ENCODE measurements at places on chromosomes 1 and 21.
A peak's percentile ranks its signal among the peaks of the same experiment; 100 is the strongest.

GRCh38 chr1:160239582-160240299, 22.6 kb downstream of the DCAF8 start:
- no peak for DNase-seq

DNA sequence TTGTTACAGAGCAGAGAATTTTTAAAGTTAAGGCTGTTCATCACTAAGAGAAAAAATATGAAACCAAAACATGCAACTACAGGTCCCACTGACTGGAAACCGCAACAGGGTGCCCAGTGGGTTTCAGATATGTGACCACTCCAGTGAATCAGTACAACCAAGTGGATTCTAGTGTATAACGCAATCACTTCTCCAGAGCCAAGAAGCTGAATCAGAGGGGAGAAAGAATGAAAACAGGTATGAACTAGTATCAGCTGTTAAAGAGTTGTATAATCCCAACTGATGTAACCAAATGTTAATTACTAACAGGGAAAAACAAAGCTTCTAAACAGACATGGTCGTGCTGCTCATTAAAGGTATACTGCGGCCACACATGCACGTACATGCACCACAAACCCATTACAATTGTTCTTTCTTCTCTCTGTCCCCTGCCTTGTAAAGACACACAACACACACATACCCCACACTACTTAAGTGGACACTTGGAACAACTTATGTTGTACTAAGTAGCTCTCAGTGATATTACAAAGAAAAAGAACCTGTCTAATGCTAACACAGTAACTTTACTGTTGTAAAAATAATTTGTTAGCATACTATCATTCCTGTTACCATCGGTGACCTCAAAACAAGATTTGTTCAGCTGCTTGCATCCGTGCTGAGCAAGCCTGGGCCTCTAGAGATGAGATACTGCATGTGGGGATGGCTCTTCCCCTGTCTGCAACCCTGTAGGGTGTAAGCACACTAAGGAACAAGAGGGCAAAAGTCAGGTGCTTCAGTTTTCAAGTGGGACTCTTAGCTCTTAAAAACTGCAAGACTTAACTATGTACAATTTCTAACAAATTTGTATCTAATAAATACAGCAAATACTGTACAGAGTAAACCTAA, 74.2 kb downstream of the PTPN14 start:
- DNase-seq: no peak

DNA sequence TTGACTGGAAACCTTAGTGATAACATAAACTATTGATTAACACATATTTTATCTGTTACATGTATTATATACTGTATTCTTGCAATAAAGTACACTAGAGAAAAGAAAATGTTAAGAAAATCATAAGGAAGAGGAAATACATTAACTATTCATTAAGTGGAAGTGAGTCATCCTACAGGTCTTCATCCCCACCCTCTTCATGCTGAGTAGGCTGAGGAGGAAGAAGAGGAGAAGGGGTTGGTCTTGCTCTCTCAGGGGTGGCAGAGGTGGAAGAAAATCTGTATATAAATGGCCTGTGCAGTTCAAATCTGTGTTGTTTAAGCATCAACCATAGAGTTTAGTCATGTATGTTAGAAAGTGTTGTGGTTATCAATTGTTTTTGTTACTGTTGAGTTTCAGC, 66.1 kb upstream of the CHODL start:
- DNase-seq: no peak

DNA sequence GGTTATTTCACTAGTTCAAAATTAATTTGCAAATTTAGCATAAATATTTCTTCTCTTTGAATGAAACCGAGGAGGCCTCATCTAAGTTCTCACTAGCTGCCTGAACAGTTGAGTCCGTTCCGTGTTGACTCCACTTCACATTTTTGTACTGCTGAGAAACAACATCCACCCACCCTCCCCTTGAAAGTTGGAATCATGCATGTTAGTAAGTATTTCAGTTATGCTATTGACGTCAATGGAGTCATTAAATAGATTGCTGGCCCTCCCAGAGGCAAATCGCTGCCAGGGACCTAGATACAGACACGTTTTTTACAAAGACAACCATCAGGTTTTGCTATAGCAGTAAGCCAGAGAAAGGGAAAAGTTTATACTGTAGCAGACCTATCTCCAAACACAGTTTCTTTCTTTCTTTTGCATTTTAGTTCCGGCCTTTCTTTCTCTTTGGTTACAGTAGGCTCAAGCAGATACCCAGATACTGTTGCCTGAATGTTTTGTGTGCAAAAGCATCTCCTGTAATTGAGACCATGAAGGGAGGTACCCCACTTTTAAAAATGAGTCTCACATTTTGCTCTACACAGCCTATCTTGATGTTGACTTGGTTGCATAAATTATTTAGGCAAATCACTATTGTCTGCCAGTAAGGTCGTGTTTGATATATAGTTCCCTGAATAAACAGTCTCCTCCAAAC, 262.6 kb upstream of the SGIP1 start:
- DNase-seq: peak; percentile 86

- no peak for DNase-seq
These were observed 19.2 kb upstream of the DPH5 start for GRCh38 chr1:101044749-101045148.

GRCh38 chr1:34739613-34740012, 15.2 kb upstream of the GJB5 start:
- no peak for DNase-seq

DNA sequence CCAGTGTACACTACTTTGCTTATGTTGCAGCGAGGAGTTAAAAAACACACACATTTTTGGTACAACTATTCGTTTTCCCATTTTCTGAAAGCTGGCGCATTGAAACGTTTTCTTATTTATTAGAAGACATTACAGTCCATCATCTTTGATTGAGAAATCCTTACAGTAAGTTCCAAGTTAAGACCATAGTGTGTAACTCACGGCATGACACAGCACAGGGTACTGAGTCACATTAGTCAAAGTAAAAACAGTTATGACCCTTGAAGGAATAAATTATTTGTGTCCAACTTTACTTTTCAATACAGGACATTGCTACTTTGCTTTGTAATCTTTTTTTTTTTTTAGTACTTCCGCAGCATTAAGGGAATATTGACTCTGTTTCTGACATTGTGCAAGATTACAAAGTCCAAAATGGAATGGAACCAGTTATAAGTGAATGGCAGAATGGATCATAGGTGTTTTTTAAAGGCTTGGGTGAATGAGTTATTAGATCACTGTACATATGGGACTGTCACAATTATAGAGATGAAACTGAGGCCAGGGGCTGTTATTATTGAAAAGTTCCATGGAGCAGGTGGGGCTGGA, 11.7 kb downstream of the PTGFRN start:
- no peak for DNase-seq

DNA sequence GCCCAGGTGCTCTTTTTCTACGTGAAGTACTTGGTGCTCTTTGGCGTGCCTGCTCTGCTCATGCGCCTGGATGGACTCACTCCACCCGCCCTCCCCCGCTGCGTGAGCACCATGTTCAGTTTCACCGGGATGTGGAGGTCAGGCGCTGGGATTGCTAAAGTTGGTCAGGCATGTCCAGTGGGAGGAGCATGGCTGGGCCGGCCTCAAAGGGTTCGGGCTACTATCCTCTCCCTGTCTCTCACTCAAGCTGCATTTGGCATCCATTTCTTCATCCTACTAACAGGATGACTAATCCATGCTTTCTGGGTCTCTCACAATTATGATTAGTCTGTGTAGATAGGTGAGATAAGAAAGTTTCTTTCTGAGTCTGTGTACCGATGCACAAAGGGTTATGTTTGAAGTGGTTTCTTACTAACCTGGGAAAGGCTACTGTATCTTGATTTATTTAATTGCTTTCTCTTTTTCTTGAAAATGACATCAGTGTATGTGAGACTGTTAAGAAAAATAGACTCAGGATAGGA, 135.9 kb downstream of the HHAT start:
- no peak for DNase-seq

DNA sequence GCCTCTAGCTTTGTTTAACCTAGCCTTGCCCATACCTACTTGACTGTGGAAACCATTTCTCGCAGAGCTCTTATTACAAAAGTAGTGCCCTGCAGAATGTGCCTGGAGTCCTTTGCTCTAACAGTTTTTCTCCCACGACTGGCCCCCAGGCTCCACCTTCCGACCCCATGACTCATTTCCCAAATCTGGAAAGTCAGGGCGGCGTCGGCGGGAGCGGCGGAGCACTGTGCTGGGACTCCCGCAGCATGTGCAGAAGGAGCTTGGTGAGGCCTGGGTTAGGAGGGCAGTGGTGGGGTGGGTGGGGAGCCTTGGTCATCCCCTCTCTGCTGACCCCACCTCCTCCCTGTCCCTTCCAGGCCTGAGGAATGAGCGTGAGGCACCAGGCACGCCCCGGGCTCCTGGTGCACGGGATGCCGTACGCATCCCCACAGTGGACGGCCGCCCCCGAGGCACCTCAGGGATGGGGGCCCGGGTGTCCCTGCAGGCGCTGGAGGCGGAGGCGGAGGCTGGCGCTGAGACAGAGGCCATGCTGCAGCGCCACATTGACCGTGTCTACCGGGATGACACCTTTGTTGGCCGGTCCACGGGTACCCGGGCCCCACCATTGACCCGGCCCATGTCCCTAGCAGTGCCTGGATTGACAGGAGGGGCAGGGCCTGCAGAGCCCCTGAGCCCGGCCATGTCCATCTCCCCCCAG, 47.5 kb downstream of the YARS1 start:
- DNase-seq: no peak

DNA sequence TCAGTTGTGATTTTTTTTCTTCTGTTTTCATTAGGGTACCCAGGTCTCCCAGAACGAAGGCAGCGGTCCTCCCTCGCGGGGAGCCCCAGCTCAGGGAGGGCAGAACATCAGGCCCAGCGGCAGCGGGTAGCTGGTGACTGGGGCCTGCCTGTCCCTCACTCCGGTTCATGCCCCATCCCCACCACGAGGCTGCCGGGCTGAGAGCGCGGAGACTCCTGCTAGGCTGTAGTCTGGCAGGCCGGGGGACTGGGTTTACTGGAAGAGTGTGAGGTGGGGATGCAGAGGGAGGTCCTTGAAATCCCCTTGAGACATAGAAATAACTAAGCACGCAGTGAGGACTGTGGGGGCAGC, 10.5 kb downstream of the BRINP2 start:
- no peak for DNase-seq

DNA sequence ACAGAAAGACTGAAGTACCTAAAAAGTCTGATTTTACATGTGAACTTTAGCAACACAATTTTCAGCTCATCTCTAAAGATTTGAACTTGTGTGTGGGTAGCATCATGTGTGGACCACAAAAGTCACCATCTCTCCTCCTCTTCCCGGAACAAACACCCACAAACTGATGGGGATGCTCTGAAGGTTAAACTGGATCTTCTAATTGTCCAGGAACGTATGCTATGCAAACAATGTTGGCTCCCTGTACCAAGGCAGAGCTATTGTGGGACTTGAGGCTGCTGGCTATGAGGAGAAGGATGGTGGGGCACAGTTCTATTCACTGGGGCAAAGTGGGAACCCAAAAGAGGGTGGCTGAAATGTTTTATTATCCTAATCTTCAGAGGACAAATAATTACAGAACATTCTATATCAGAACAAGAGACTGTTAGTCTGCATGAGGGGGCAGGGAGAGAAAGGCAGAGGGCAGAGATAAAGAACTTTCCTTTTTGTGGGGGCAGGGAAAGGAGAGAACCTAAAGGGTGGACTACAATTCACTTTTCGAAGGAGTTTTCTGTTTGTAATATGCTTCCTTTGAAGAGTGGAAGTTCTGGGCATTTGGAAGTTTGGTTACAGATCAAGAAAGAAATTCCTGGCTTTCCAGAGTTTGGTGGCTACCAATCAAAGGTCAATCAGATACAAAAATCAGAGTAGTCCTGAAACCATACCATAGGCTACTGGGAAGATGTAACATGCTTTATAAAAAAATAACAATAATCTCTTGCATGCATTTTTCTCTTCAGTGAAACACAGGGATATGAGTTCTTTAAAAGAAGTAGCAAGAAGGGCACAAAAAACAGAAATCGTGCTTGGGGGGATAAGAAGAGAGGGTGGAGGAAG, 62.9 kb downstream of the GADD45A start:
- no peak for DNase-seq

DNA sequence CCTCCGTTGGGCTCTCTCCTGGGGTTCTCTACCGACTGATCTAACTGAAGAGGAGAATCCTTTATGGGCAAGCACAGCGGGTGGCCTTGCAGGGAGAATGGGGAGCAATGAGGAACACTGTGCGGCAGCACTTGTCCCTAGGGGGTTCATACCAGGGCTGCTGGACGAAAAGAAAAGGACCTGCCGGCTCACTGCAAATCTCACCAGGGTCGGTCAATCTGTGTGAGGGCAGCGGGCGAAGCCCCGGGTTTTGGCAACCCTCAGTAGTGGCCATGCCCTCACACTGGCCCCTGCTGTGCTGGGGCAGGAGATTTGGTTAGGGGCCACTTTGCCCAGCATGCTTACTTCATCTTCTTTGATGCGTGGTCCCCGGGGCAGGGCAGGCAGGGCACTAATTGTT, 5.9 kb downstream of the LHX9 start:
- no peak for DNase-seq

- no peak for DNase-seq
These were observed 114.5 kb upstream of the ZNHIT6 start for GRCh38 chr1:85822696-85823095.

DNA sequence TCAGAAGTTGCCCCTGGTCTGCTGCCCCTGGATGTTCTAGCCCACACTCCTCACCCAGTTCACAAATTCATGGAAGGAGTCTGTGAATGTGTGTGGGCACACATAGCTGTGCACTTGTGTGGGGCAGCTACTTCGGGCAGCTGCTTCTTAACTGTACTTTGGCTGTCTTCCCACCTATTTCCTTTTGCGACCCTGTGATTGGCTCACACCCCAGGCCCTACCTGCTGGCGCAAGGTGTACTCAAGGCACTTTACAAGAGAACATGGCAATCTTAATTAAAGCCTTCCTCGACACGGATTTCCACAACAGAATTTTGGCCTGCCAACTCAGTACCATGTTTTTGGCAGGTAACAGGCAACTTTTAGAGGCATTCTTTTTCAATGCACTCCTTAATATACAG, 86.5 kb upstream of the CTTNBP2NL start:
- no peak for DNase-seq

DNA sequence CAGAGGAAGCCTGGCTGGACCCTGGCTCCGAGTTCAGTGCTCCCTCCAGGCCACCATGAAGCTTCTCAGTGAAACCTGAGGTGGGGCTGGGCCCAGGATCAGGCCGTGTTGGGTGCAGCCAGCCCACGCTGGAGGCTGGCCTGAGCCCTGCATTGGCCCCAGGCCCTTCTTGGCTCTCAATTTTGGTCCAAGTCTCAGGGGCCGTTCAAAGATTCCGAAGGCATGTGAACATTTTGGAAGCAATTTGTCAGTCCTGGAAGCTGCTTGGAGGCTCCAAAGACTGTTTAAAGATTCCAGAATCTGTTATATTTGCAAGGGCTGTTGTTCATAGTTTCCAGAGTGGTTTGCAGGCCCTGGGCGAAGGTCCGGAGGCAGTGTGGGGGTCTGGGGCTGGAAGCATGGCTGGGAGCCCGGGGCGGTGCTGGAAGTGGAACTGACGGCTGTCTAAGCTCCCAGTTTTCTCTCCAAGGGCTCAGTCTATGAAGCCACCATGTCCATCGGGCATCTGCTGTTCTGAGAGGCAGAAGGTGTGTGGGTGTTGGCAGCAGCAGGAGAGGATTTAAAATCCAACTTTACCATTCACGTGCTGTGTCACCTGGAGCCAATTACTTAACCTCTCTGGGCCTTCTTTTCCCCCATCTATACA, 104.9 kb downstream of the EPHB2 start:
- no peak for DNase-seq

Measured in NAMALWA (cell line).